Jurkat, Clone E6-1 (cell line): ENCODE measurements at places on chromosomes 3 and 15.

DNA sequence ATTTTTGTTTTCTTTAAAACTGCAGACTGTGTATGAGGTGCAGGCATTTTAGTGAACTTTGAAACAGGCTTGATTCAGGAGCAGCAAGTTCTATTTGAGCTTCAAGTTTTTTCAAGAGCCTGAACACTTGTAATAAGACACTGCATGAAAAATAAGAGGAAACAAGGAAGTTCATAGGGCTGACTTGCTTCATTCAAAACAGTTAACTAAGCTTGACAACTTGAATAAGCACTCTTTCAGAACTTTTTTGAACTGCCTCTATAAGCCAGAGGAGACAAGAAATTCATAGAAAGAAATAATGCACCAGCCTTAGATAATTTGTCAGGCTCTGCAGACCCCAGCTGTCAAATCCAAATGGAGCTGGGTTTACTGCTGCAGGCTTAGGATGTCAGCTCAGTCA lies 130.2 kb downstream of the SSR3 start:
- DNase-seq: no peak

- no peak for DNase-seq
Measured at GRCh38 chr15:29099131-29099880, 170.3 kb downstream of the NSMCE3 start.

DNA sequence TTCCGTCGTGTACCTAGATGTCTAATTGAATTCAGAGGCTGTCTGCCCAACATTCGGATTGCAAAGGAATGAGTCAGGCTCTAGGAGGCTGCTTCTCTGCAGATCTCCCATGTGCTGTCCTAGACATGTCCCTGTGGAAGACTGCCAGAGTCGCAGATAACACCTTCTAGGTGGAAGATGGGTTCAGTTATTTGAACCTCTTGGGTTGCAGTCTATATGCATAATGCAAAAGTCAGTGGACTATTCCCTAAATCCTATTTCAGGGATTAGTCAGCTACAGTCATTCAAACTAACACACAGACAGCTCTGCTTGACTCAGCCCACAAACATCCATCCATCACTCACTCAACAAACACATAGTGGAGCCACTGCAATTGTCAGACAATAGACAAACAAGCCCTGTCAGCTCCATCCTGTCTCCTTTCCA lies 300.0 kb upstream of the CTNNB1 start:
- DNase-seq: no peak

- DNase-seq: peak; percentile 68
Measured at GRCh38 chr3:100072326-100073048, 41.8 kb downstream of the FILIP1L start.

DNA sequence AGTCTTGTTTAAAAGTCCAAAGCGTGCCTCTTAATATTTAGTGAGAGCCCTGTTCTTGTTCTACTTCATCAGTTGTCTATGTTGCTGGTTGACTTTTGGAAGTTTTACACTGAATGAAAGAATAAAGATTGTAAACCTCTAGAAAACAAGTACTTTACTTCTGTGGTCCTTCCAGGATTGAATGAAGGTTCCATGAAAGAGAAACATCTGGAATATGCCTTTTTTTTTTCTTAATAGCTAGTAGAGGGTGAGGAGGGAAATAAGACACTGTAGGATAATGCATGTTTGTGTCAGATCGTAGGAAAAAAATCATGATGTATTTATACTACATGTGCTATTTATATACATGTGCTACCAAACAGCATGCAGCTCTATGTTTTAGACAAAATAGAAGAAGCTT lies 203.0 kb downstream of the GHSR start:
- no peak for DNase-seq

GRCh38 chr15:41558400-41559238 lies at the start of gene TYRO3:
Gene TYRO3, plus strand, starts transcription at chr15:41559212. Its CDS starts 46 bp downstream, at chr15:41559258.
- no peak for DNase-seq
